Activated T-cell treated with anti-CD3 and anti-CD28 coated beads for 48 hours (primary cell): ENCODE measurements at places on chromosomes 5 and 9.

DNA sequence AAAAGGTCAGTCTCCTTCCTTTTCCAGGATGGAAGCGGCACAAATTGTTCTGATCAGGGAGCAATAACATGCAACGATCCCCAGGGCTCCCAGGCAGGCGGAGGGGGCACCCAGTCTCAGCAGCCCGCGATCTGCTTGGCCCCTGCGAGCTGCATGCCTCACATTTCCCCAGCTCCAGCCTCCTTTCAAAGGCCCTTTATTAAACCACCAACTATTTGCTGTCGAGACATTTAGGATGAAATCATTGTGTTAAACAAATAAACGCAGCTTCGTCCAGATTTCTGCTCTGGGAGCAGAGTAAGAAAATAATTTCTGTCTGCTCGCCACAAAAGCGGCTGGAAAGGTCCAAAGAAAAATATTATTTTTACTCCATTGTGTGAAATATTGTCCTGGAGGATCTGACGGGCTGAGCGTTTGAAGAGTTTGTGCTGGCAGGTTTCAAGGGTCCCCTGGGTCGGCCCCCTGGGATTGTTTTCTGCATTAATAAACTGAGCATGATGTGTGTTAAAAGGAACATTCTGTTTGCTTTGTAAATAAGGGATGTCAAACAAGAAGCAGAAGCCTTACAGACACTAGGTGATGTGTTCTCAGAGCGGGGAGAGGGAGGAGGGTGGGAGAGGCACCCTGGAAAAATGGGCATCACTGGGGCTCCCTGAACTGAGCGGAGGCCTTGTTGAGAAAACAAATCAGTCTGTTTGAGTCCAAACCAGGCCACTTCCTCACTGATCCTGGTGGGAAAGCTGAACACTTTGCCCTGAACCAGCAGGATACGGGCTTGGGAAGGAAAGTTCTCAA, 110.1 kb downstream of the FOXD1 start:
- no peak for DNase-seq

DNA sequence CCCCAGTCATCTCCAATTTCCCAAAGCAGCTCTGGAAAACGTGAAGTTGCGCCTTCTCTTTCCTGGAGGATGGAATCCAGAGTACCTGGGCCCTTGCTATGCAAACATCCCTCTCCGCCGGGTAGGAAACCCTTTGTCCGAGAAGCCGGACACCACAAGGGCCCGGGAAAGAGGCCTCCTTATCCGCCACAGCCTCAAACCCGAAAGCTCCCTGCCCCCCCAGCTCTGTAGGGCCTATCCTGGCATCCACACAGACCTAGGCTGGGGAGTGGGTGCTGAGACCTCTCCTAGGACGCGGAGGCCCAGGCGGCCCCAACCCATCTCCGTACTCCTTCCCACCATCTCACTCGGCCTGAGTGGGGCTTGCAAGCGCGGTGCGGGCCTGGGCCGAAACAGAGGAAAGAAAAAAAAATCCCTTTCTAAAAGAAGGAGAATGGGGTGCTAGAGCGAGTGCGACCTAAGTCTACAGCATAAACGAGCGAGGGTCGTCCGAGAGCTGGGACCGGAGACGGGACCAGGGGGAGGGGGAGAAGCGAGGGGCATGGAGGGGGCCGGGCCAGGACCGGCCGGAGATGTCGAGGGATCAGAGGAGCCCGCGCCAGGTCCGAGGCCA, 624 bp downstream of the FBXW11 start:
- DNase-seq = peak; percentile 18

GRCh38 chr5:89996890-89997289, 412.7 kb downstream of the CETN3 start:
- no peak for DNase-seq

GRCh38 chr5:58081435-58081834, 378.5 kb downstream of the PLK2 start:
- DNase-seq = no peak

DNA sequence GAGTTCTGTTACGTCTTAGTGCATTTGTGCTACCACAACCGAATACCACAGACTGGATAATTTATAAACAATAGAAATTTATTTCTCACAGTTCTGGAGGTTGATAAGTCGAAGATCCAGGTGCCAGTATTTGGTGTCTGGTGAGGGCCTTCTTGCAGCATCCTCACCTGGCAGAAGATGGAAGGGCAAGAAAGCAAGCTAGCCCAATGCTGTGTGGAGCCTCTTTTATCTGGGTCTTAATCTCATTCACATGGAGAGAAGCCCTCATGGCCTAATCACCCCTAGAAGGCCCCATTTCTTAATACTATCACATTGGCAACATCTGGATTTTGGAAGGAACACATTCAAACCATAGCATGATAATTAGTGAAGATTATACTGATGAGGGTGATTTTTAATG, 159.3 kb downstream of the CHSY3 start:
- DNase-seq = no peak

- DNase-seq = no peak
These were observed 23.4 kb upstream of the FAT2 start for GRCh38 chr5:151614565-151614964.

DNA sequence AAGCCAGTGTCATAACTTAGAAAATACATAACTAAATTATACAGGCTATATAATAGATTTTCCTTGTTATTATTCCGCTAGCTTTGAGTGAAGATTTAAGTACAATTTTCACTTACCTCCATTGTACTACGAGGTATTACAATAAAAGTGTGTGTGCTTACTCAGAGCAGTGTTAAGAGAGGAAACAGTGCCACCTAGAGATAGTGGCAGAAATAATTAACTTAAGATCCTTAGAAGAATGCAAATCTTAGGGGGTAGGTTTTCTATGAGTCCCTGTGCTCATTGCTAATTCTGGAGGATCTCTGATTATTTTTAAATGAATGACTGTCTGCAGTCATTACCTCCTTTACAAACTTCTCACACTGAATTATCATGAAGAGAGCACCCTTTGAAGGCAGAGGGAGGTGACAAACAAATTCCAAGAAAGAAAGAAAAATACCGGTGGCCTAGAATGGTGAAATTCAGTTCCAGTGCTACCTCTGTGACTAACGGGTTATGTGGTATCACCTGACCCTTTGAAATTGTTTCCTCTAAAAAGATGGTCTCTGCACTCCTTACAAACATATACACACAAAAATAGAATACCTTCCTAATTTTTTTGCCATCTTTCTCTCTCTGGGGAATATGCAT, 379.8 kb downstream of the TRIM36 start:
- no peak for DNase-seq

DNA sequence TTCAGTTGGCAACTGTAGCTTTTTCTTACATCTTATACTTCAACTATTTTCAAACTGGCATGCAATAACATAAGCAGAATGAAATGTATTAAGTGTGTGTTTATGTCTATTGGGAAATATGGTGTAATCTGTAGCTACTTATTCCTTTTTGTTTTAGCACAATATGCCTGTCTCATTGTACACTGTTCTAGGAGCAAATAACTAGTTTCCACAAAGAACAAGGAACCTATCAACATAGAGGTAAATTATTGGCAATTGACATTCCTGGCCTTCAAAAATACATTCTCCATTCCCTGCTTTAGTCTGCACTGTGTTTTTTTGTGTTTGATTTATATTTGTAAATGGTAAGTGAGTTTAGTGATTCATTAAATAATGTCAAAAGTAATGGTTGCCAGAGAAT, 75.7 kb downstream of the FBXL7 start:
- DNase-seq = no peak

- no peak for DNase-seq
These were observed 15.5 kb downstream of the ACER2 start for GRCh38 chr9:19424176-19424779.

DNA sequence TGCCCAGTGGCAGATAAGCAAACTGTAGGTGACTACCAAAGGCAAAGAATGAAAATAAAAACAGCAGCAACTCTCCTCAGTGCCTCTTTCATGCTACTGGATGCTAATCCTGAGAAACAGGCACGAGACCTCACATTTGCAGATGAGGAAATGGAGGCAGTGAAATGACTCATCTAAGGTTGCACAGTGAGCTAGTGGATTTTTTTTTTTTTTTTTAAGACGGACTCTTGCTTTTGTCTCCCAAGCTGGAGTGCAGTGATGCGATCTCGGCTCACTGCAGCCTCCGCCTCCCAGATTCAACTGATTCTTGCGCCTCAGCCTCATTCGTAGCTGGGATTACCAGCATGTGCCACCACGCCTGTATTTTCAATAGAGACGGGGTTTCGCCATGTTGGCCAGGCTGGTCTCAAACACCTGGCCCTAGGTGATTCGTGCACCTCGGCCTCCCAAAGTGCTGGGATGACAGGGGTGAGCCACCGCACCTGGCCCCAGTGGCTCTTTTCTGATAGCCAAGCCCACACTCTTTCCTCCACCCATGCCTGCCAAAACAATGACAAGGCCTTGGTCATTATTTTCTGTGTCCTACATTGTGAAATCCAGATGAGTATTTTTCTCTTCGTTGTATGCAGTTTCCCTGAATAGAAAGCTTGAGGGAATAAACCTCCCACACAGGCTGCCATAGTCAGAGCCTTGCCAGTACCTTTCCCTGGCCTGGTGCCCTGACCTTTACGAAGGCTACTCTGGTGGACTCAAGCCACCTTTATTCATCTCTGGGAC, 19.2 kb downstream of the DOCK2 start:
- DNase-seq = no peak

DNA sequence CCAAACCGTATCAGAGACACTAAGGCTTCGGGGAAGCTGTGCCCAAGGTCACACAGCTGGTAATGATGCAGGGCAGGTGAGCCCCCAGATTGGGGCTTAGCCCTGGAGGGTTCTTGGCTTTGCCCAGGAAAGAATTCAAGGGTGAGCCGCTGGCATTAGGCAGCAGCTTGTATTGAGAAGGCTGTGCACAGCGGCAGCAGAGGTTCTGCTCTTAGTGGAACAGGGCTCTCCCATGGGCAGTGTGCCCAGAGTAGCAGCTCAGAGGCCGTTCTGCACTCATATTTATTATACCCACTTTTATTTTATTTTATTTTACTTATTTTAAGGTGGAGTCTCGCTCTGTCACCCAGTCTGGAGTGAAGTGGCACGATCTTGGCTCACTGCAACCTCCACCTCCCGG, 85.8 kb upstream of the IER5L start:
- no peak for DNase-seq

GRCh38 chr5:132883261-132883834, 9.9 kb downstream of the LEAP2 start:
- no peak for DNase-seq

GRCh38 chr5:180423133-180423532, 70.0 kb upstream of the GFPT2 start:
- no peak for DNase-seq

DNA sequence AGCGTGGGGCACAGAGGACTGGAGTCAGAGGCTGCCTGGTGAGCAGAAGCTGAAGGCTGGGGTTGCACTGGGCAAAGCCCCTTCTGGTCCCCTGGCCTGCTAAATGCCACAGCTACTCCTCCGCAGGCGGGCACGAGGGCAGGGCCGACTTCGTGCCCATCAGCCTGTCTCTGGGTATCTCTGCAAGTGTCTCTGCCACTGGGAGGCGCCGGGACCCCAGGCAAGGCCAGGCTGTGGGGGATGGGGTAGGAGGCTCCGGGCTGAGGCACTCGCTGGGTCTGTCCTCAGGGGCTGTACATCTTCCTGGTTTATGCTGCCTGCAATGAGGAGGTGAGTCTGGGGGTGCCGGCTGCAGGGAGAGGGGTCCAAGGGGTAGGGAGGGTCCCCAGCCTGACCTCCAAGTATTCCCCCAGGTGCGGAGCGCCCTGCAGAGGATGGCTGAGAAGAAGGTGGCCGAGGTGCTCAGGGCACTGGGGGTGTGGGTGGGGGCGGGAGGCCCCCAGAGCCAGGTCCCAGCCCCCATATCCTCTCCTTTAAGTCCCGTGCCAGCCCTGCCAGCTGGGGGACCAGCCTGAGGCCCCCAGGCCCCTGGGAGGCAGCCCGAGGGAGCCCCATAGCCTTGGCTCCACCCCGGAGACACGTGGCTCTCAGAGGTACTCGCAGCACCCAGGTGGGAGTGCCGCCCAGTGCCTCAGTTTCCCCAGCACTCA, 25.1 kb downstream of the ADGRD2 start:
- no peak for DNase-seq

GRCh38 chr9:4167728-4168127, 132.1 kb downstream of the GLIS3 start:
- DNase-seq = no peak

DNA sequence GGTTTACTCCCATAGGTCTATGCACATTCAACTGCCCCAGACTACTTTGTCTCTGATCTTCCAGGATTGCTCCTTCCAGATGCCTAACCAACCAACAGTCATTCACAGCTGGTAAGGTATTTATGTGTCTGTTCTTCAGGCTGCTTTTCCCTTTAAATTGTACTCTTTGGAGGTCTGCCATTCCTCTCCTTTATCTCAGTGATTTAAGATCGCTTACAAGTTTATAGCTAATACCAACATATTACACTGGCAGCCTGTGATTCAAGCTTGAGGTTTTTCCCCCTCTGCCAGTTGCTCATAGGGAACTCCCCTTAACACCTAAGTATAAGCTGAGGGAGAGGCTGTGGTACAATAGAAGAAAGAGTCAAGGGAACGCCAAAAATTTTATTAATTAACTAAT, 711.7 kb upstream of the EDIL3 start:
- DNase-seq = no peak

GRCh38 chr5:95939465-95939864, 22.2 kb downstream of the ELL2 start:
- DNase-seq = no peak

GRCh38 chr9:15191378-15191777, 115.6 kb downstream of the TTC39B start:
- DNase-seq = no peak

GRCh38 chr5:137036640-137037039, 462.5 kb downstream of the SPOCK1 start:
- no peak for DNase-seq
